ENCODE measurements at places on chromosomes 1 and 21.

DNA sequence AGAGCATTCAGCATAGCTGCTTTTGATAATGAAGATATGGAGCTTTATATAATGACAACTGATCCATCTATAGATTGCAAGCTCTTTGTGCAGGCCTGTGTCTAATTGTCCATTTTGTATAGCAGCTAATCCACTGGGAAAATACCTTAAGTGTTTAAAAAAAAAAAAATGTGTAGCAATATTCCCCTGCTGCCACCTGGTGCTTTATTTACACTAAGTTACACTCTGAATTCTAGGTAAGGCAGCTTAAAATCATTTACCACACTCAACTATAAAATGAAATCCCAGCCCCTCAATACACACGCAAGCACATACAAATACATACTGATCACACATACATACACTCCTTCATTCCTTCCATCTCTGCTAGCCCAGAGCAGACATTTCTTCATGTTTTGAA lies 49.1 kb upstream of the BCL9 start:
- peak; percentile 53 for DNase-seq

DNA sequence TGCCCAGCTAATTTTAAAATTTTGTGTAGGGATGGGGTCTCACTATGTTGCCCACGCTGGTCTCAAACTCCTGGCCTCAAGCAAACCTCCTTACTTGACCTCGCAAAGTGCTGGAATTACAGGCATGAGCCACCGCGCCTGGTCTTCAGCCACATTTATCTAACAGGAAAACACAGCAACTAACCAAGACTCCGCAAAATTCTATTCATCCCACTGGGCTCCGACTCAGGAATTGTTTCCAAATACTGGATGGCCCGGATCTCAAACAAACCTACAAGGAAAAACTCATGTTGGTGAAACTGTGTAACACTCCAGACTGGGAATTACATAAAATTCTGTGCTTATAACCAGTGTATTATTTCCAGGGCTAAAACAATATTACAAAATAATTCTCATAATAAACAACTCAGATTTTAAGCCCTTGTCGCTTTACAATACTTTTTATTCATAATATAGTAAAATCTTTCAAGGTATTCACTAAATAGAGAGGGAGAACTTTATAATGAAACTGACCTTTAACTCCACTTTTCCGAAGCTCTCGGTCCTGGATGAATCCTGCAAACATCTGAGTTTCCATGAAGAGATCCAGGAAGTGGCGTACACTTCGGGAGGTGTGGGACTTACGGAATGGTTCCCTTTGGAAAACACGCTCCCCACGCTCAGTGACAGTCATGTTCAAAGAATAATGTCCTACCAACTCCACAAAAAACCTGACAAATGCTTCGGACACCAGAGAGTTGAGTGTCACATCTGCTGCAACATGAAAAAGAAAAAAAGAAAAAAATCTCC lies 6.0 kb upstream of the BCAS2 start:
- DNase-seq: no peak

- no peak for DNase-seq
These were observed 121.0 kb upstream of the TSPAN2 start for GRCh38 chr1:115210302-115210711.

DNA sequence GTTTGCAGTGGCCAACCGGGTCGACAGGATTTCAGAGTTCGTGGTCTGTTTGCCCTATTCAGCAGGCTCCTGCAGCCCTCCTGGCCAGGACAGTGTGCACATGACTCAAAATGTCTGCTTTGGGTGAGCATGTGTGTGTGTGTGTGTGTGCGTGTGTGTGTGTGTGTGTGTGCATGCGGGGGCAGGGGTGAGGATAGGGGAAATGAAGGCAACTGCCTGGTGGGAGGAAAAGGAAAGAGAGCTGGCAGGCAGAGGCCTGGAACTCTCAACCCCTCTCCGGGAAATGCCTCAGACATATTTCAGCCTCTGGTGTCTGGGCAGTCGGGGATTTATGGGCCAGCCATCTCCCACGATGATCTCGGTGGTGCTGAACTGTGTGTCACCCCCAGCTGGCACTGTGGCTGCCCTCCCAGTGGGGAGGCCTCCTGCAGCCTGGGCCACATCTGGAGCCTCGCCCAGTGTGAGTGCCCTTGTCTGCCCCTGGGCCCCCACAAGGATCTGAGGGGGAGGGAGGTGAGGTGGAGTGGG lies 15.2 kb downstream of the CDCP2 start:
- no peak for DNase-seq

DNA sequence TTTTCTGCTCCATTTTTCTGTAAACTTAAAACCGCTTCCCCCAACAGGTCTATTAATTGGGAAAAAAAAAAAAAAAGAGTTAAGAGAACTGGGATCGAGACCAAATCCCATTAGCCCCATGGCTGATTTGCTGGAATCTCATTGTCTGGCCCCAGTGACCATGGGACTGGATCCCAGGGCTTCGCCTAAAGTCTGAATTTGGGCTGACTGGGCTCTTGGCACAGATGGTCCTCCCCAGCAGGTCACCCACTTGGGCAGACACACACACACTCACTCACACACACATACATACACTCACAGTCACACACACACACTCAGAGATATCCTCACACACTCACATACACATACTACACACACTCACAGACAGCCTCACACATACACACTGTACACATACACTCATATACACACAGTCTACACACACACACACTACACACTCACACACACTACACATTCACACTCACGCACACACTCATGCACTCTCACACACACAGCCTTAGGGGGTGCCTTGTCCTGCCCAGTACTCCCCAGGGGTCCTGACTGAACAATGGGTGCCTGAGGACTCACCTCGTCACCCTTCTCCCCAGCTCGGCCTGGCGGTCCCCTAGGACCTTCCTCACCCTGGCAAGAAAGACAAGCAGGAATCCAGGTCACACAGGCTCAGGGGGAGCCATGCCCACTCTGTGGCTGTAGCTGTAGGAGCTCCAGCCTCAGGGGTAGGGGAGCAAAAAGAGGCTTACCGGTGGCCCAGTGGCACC lies 7.5 kb downstream of the COL9A2 start:
- no peak for DNase-seq

GRCh38 chr1:5740865-5741860 lies 251.1 kb downstream of the NPHP4 start:
- no peak for DNase-seq

GRCh38 chr1:234848972-234849649 lies 239.1 kb upstream of the IRF2BP2 start:
- no peak for DNase-seq

DNA sequence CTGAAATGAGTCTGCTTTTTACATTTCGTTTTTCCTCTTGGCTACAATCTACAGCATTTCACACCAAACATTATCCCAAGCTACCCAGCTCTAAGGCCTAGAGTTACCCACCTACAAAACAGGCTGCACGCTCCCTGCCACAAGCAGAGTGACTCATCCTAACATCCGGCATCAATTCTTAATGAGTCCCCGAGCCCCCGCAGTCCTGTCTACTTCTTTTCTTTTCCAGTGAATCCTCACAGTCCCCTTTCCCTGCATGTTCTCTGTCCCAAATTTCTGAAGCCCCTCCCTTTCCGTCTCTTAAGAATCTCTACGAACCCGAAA lies 650 bp downstream of the PCNX2 start:
- DNase-seq: no peak

DNA sequence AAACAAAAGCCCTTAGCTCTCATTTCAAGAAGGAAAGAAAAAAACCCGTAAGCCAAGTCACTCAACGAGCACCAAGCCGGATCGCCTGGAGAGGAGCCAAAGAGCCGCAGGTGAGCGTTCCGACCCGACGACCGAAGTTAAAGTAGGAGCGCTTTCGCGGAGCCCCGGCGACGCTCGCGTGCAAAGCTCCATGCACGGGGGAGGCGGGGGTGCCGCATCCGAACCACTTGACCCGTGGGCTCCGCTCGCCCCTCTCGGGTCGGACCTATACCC lies 382 bp downstream of the GPBP1L1 start:
- DNase-seq: peak; percentile 46

DNA sequence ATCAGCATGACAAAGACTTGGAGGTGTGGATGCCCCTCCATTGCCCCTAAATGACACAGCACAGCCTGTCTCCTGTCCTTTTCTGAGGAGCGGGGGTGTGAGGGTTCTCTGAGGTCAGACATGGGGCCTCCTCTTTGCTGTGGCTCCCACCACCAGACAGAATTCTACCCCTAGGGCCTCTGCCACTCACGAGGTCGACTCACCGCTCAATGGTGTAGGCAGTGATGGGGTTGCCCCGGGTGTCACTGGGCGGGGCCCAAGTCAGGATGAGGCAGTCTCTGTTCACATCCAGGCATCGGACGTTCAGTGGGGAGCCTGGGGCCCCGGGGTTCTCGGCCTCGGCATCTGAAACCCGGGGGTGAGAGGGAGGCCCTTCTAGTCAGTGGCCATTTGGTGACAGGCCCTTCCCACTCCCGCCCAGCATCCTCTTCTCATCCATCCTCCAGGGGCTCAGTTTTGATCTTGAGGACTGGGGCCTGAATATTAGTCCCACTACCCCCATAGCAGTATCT lies 19.9 kb downstream of the MYOM3 start:
- no peak for DNase-seq

Measured in spinal cord (tissue), 10 donors.